ENCODE measurements at places on chromosomes 6 and 20. TPM values are rescaled to one million over a fixed set of nuclear protein-coding genes. Genes with fewer than 3 reads are reported as not detected.

DNA sequence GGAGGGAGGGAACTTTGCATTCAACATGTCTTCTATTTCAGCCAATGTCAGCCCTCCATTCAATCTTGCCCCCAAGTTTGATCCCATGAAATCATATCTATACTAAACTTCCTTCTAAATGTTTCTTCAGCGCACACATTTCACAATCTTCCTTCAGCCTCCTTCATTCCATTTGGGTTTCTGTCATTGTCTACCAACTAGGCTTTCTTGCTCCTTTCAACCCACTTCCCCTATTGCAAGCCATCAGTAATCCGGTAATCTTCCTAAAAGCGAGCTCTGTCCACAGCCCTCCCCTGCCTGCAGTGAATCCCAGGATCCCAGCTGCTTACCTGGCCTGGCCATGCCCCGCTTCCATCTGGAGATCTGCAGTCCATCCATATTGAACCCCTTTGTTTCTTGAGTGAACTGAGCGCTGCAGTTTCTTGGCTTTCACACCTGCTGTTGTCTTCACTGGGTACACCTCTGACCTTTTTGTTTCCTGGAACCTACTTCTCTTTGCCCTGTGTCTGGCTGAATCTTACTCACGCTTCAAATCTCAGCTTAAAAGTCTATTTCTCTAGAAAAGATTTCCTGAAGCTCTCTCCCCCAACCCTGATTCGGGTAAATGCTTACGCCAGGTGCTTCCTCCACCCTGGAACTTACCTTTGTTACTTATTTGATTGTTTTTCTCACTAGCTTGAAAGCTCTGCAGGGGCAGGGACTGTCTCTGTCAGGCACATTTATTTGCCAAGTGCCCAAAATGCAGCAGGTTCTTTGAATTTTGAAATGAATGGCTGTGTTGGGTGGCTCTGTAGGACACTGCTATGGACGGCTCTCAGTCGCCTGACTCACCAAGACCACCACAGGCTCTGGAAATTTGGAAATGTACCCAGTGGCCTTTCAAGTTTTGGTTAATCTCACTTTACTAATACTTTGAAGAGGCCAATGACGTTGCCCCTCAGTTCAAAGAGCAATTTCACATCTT is 50.3 kb downstream of the ADTRP start:
- no peak overlapping the region for H3K27ac ChIP-seq
- H3K27me3 ChIP-seq, result no peaks in the 10 kb centered on the region
- no peaks in the 10 kb centered on the region for H3K4me1 ChIP-seq
- no peaks in the 10 kb centered on the region for H3K36me3 ChIP-seq
- DNase-seq, result no peak
- no peak overlapping the region for H3K4me3 ChIP-seq

- no peak overlapping the region for H3K4me3 ChIP-seq
- H3K4me1 ChIP-seq, result no peaks in the 10 kb centered on the region
- peaks cover 3% of the 10 kb centered on the region for H3K36me3 ChIP-seq
- DNase-seq, result no peak
- no peaks in the 10 kb centered on the region for H3K27me3 ChIP-seq
Measured at GRCh38 chr6:106648651-106649308, 19.4 kb downstream of the QRSL1 start.

The PGK2 gene
- not detected for total RNA-seq

The OPN5 gene
- not detected for total RNA-seq
